ENCODE measurements at places on chromosomes 7 and 10.

DNA sequence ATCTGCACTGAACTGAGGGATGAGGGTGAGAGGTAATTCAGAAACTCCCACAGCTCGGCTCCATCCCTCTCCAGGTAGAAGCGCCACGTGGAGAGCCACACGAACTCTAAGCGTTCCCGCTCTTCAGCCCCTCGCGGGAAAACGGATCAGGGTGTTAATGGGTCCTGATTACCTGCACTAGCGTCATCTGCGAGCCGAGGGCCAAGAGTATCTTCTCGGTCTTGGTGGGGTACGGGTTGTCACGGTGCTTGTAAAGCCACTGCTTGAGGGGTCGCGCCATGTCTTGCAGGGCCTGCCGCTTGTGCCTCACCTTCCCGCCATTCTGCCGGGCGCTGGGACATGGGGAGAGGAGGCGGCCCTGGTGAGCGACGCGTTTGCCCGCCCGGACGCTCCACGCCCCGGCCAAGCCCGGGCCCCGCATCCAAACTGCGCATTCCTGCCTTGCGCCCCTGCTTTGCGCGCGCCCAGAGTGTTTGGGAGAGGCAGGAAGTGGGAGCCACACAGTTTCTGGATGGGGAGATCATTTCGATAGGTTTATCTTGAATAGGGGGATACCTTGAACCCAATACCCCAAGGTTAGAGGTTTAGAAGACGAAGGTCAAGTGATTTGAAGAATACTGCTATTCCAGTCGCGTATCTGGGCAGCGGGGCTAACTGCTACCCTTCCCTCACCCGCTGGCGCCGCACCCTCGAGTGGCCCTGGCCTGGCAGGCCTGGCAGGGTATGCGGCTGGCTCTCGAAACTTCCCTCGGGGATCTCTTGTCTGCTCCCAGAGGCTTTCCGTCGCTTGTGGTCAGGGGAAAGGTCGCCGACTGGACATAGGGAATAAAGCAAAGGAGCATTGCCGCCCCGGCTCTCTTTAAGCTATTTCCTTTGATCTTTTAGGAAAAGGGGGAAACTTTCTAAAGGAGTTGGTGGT, 4.2 kb downstream of the MKX start:
- DNase-seq = no peak

DNA sequence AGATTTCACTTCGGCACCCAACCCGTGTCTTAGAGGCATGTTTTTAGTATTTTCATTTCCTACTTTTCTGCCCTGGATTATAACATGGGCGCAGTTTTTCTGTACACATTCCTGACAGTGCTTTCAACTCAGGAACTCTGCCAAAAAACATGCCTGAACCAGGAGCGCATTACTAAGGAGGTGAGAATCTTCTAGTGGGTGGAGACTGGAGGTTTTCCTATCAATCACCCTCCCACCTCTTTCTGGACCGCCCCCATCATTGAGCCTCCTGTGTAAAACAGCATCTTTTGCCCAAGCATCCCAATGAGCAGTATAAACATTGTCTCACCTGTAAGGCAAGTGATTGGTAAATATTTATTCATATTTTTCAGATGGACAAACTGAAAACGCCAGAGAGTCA, 53.2 kb downstream of the STK17A start:
- DNase-seq = no peak

GRCh38 chr7:141333459-141333858, 217.8 kb upstream of the AGK start:
- no peak for DNase-seq

GRCh38 chr7:127158659-127159058, 94.1 kb downstream of the GRM8 start:
- no peak for DNase-seq

DNA sequence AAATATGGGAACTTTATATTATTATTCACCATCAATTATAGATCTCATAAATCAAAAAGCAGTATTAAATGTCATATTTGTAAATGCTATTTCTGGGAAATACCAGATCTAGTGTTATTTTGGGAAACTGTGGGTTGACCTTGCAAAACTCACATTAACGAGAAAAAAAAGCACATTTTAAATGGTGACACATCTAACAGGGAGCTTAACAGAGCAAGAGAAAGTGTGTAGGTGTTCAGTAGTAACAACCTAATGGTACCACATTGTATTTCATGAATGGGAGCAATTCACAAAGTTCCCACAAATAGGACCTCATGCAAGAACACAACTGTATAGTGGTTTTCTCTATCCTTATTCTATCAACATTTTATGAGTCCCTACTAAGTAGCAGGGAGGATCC, 26.2 kb upstream of the HDAC9 start:
- no peak for DNase-seq

GRCh38 chr10:16779384-16779915, 37.8 kb downstream of the RSU1 start:
- DNase-seq = peak; percentile 61

GRCh38 chr7:909358-910329, 33.3 kb downstream of the GET4 start:
- no peak for DNase-seq

GRCh38 chr7:27173511-27173955, 587 bp downstream of the HOXA10 start:
- DNase-seq = no peak

DNA sequence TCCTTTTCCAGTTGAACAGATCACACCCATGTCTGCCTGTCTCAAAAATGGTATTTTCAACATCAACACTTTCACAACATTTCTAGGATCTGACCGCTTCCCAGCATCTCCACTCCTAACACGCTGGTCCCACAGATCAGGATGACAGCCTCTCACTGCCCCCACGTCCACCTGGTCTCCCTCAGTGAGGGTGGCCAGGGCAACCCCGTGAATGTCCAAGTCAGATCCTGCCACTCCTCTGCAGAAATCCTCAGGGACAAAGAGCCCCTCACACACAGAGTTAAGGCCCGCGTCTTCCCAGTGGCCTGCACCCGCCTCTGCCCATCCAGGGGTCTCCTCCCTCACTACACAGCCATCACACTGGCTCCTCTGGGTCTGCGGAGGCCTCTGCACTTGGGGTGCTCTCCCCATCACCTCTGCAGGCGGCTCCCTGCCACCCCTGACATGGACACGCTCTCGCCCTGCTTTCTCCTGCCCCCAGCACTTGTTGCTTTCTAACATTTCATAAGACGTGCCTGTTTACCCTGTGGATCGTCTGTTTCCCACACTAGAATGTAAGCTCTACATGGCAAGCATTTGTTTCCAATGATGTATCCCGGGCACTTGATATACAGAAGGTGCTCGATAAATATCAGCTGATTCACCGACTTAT, 20.0 kb downstream of the GNA12 start:
- DNase-seq = no peak

All from activated naive CD8-positive, alpha-beta T cell treated with anti-CD3 and anti-CD28 coated beads, Interleukin-2, amount 50 U/mL, for 16 hours (primary cell).